ENCODE measurements at places on chromosomes 12 and 14. TPM values are rescaled to one million over a fixed set of nuclear protein-coding genes. Genes with fewer than 3 reads are reported as not detected.

- no peak for DNase-seq
Measured at GRCh38 chr14:34792598-34792997, 78.2 kb upstream of the CFL2 start.

The CLEC4A gene
- polyA plus RNA-seq = 3.5 TPM

DNA sequence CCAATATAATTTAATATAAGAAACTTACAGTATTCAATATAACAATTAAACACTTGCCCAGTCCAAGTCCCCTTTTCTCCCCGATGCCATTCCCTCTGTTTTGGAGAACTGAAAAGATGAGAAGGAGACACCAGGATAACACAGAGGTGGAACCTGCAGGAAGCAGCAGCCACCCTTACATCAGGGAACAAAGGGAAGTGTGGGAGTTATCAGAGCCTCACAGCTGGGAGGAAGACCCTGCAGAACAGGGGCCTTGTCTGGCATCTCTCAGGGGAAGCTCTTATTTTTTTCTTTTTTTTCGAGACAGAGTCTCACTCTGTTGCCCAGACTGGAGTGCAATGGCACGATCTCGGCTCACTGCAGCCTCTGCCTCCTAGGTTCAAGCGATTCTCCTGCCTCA is 52.6 kb downstream of the CALM1 start:
- DNase-seq = no peak

The CFAP251 gene
- 8.9 TPM for polyA plus RNA-seq

The CPSF6 gene
- polyA plus RNA-seq = 91.2 TPM

DNA sequence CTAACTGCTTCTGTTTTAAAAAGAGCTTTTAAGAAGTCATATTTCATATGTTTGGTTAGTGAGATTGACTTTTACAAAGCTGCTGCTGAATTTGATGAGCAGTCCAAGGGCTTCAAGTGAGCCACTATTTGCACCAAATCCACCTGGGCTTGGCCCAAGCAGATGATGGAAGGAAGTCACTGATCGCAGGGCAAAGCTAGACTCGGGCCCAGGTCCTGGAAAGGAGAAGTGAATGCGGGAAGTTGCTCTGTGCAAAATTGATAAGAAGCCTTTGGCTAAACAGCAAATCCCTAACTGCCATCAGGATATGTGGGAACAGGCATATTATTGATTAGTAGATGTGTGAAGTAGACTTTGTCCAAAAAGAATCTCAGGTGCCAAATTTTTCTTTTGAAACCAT is 30.5 kb downstream of the PLXNC1 start:
- no peak for DNase-seq

DNA sequence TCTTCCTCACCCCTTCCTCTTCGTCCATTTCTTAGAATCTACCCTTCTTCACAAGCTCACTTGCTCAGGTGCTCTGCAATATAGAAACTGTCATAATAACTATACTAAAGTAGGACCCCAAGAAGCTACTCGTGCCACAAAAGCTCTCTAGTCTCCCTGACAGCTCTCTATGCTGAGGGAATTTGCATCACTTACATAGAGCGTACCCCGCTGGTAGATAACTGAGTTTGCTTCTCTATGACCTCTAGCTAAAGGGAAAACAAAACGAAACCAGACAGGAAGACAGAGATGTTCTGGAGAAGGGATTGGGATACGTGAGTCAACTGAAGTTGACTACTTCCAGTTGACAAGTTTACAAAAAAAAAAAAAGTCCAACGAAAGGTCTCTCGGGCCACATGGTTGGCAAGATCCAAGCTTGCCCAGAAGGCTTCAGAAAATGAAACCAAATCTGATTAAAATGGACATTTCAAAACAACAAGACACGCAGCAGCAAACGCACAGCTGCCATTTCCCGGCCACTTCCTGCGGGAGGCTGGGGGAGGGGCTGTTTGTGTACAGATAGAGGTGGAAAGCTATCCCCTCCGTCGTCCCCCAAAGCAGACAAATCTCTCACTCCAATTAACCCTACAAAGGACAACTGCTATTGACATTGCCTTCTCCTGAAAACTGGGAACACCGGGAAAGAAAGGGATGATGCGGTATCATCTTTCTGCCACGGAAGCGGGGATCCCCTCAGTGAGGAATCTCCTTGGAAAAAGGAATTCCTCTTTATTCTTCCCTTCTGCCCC is 1.3 kb downstream of the BAZ2A start:
- no peak for DNase-seq

DNA sequence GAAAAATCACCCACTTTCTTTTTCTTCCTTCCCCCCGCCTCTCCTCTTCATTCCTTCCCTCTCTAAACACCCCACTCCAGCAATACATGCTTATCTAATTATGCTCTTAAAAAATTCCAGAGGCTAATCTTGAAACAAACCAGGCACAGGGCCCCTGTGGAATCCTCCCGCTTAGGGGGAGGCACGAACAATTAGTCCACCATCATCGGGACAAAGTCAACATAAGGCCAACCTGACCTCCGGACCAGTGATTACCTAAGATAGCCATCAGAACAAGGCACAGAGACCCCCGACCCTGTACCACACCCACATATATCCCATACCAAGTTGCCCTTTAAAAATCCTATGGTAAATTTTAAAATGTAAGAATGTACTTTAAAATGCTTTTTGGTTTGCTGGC is 47.1 kb downstream of the KIF21A start:
- no peak for DNase-seq
